Mononuclear cell (primary cell): ENCODE measurements at places on chromosomes 12 and 14. TPM values are rescaled to one million over a fixed set of nuclear protein-coding genes. Genes with fewer than 3 reads are reported as not detected.

Gene ADAM21
- not detected for total RNA-seq

Gene MAP1LC3B2
- total RNA-seq, result 1.9 TPM

Gene B3GNT4
- total RNA-seq, result 0.10 TPM

Gene BHLHE41
- 0.10 TPM for total RNA-seq

Gene PAPLN
- total RNA-seq, result 0.31 TPM

Gene SLCO1C1
- not detected for total RNA-seq

Gene TMEM253
- total RNA-seq, result 0.21 TPM

Gene FRMD6
- total RNA-seq, result 1.0 TPM

Gene CD4
- total RNA-seq, result 94.3 TPM

Gene PELI2
- 31.9 TPM for total RNA-seq

Gene AHNAK2
- total RNA-seq, result 0.10 TPM

Gene EVL
- total RNA-seq, result 425 TPM

Gene ZNF705A
- 0.10 TPM for total RNA-seq

Gene CIT
- 0.84 TPM for total RNA-seq

Gene ALDH1L2
- under 0.01 TPM for total RNA-seq

Gene KRT3
- total RNA-seq, result not detected

Gene MGST1
- 15.6 TPM for total RNA-seq

Gene DCD
- total RNA-seq, result not detected

Gene PMCH
- not detected for total RNA-seq

Gene CMTM5
- 22.0 TPM for total RNA-seq

Gene PIANP
- total RNA-seq, result not detected

Gene NXPH4
- not detected for total RNA-seq

Gene TMEM117
- total RNA-seq, result 4.9 TPM

Gene SPX
- total RNA-seq, result 11.2 TPM

Gene TCL1B
- 0.21 TPM for total RNA-seq

Gene SLC2A3
- total RNA-seq, result 888 TPM

Gene TAS2R9
- not detected for total RNA-seq

Gene KCNK10
- total RNA-seq, result 0.10 TPM

Gene HOXC13
- total RNA-seq, result not detected

Gene ADCY4
- total RNA-seq, result 2.3 TPM

Gene TSPAN31
- 7.9 TPM for total RNA-seq

Gene HVCN1
- 18.5 TPM for total RNA-seq

Gene BDKRB2
- under 0.01 TPM for total RNA-seq

Gene KLHDC1
- 14.9 TPM for total RNA-seq

Gene TCTN1
- 7.9 TPM for total RNA-seq
